ENCODE measurements at places on chromosomes 13 and 19.
A peak's percentile ranks its signal among the peaks of the same experiment; 100 is the strongest.

- DNase-seq: no peak
Observed at GRCh38 chr19:58217069-58217481, 11.6 kb upstream of the ZNF544 start.

DNA sequence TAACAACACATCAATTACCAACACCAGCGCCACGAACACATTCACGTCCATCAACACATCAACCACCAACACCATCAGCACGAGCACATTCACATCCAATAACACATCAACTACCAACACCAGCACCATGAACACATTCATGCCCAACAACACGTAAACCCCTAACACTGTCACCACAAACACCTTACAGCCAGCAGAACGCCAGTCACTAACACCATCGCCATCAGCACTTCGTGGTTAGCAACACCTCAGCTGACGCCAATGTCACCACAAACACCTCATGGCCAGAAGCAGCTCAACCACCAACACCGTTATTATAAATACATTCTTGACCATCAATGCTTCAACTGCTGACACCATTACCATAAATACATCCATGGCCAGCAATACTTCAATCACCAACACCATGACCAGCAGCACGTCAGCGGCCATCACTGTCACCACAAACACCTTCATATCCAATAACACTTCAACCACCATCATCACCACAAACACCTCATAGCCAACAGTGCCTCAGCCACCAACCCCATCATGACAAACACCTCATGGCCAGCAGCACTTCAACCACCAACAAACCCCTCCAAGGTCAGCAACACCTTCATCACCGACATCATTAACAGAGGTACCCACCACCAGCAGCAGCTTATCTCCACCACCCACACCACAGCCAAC lies 9.4 kb downstream of the FCER2 start:
- no peak for DNase-seq

- no peak for DNase-seq
Observed at GRCh38 chr13:44045180-44045562, 165.5 kb downstream of the LACC1 start.

- DNase-seq: no peak
Observed at GRCh38 chr19:13790354-13790753, 4.9 kb upstream of the ZSWIM4 start.

GRCh38 chr13:33119856-33120543 lies 103.8 kb downstream of the KL start:
- no peak for DNase-seq

DNA sequence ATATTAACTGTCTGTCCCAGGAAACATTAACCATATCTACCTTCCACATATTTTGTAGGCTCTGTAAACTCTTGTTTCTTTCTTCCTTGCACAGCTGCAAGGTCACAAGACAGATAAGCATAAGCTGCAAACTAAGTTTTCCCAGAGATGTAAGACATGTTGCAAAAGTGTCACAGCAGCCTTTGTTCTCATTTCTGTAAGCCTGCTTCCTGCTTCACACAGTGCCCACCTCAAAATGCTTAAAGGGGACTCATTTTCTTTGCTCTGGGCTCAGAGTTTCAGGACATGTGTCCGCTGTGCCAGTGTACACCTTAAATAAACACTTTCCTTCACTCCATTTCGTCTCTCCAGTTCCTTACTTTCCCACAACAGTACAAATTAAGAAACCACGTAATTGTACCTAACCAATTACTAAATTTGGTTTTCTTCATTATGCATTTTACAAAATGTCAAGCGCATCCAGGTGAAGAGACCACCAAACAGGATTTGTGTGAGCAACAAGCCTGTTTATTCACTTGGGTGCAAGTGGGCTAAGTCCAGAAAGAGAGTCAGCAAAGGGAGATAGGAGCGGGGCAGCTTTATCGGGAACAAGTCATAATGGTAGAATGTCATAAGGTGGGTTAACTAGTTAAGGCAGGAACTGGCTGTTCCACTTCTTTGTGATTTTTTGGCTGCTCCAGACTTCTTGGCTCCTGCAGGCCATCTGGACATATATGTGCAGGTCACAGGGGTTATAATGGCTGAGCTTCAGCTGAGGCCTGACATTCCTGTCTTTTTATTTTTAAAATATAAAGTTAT lies 12.7 kb upstream of the ZNF431 start:
- DNase-seq: no peak

DNA sequence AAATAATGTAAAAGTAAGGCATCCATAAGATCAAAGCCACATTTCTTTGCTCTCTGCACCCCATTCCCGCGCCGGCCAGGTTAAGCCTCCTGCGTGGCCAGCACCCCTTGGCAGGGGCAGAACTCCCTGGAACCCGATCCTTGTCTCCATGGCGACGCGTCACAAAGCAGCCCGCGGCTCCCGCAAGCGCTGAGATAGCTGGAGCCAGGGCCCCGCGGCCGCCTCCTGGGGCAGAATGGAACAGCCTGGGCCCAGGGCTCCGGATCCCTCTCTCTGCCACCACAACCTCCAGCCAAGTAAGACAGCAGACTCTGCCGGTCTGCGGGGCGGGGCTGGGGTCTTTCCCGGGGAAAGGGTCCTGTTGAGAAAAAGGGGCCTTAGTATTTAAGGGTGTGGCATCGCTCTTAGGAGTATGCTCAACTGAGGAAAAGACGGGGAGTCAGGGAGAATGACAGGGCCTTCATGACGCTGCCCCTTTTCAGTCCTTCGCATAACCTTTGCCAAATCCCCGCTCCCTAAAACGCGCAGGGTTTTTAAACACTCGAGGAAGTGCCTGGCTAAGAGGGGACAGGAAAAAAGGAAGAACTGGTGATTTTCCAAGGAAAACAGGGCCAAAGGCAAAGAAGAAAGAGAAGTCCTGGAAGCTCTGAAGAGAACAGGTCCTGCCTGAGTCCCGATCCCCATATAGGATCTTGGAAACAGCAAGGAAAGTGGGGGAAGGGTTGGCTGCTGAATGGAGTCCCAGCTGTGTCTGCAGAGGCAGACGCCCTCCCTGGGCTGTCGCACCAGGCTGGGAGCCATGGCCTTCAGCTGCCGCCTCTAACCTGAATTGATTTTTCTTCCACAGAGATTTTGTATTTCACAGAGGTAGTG lies at the start of gene TEX26:
TEX26 (plus strand) TSS at position 176 of the 873 bp plus-strand sequence; CDS start at position 236, 60 bp downstream.
- DNase-seq: no peak

DNA sequence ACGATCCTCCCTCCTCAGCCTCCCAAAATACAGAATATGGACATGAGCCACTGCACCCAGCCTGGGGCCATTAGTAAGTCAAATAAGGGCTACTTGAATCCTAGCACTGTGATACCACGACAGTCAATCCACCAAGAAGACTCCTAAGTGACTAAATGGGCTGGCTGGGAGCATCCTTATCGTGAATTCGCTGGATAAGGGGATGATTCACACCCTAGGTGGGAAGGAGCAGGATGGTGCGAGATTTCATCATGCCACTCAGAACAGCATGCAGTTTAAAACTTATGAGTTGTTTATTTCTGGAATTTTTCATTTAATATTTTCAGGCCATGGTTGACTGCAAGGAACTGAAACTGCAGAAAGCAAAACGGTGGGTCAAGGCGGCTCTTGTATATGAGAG lies 30.2 kb downstream of the ATP8A2 start:
- DNase-seq: no peak

- DNase-seq: no peak
Observed at GRCh38 chr19:43774103-43774939, 6.5 kb downstream of the KCNN4 start.

DNA sequence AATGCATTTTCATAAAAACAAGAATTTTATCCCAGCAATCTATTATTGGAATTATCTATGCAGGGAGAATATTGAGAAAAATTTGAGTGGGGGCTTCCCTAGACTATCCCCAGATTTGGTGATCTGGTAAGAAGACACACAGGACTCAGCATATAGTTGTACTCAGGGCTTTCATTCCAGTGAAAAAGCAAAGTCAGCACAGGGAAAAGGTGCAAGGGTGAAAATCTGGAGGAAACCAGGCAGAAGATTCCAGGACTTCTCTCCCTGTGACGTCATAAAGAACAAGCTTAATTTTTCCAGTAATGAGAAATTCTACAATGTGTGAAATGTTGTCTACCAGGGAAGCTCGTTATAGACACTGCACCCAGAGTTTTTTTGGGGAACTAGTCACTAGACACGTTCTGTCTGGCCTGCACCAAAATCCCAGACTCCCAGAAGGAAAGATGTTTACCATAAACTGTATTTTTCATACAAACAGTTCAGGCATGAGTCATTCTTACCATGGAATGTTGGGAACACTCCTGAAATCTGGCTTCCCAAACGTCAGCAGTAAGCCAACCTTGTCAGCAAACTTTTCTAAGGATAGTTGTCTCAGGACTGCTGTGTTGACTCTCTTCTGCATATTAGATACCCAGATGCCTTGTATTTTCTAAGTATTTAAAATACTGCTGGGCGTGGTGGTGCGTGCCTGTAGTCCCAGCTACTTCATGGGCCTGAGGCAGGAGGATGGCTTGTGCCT lies 107.4 kb downstream of the DNAJC3 start:
- DNase-seq: peak; percentile 62

DNA sequence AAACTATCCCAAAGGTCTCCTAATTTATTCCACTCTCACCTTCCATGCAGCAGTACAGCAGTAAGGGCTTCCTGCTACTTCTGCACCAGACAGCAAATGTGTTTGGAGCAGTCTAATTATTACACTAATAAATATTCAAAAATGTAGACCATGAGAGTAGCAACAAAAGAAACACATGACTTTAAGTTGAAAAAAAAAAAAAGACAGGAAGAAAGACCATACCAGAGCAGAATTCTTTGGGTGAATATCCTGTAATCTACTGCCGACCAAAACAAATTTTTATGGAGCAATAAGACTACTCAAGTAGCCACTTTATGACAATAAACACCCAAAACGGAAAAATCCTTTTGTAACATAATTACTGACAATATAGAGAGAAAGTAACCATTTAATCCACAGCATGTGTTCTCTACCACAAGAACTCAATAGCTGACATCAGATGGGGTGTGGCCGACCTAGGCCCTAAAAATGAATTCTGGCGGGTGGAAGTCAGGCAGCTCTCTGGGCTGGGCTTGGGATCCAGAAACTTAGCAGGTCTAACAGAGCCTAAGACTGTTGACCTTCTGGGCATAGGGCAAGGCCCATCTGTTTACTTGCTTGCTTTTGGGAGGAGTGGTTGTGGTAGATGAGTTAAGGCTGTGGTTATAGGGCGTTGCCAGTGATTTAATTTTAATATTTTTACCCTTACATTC lies 4.6 kb downstream of the KLF12 start:
- no peak for DNase-seq

GRCh38 chr13:35473206-35473775 lies 3.2 kb downstream of the MAB21L1 start:
- no peak for DNase-seq

DNA sequence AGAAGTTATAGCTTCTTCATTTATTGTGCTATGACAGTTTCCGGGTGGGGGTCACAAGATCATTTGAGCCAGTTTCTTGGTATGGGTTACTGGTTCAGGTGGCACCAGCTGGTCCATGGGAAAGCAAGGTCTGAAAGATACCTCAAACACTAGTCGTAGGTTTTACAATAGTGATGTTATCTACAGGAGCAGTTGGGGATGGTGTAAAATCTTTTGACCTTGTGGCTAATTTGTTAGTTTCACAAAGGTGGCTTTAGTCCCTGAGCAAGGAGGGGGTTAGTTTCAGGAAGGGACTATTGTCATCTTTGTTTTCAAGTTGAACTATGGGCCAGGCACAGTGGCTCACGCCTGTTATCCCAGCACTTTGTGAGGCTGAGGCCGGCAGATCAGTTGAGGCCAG lies 24.6 kb downstream of the CHST8 start:
- no peak for DNase-seq

DNA sequence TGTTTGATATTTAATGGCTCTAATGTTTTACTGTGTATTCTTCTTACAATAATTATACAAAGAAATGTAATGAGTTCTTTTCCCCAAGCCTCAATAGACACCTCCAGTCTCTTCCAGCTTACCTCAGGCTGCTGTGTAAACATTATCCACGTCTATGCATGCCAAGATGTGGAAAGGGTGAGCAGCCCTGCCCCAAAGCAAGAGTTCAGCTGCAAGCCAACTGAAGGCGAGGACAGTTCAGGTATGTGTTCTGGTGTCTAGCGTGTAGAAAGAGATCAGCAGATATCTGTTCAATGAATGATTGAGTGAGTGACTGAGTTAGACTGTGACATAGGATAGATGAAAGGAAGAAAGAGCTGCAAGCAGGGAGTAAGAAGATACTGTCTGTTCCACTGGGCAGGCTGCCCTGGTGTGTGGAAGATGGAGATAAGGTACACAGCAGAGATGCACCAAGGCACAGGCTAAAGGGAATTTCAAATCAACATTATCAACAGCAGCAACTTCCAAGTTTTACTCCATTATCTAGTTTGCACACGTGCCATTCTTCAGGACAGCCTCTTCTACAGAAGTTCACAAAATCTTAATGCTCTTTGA lies 66.0 kb downstream of the LATS2 start:
- no peak for DNase-seq

- DNase-seq: no peak
Observed at GRCh38 chr19:2554856-2555255, 78.9 kb downstream of the GADD45B start.

GRCh38 chr13:23639674-23640073 lies 69.5 kb downstream of the TNFRSF19 start:
- DNase-seq: no peak

GRCh38 chr19:52297601-52298364 lies 814 bp downstream of the ZNF480 start:
- no peak for DNase-seq

DNA sequence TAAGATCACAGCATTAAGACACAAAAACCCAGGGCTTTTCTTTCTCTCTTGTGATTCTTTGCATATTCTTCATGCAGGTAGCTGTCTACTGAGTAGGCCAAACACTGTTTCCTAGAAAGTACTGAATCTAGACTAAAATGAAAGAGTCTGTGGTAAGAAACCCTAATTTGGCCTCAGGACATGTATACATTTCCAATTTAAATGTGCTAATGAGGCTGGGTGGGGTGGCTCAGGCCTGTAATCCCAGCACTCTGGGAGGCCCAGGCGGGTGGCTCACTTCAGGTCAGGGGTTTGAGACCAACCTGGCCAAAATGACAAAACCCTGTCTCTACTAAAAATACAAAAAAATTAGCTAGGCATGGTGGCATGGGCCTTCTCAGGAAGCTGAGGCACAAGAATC lies 57.8 kb downstream of the MYCBP2 start:
- no peak for DNase-seq

DNA sequence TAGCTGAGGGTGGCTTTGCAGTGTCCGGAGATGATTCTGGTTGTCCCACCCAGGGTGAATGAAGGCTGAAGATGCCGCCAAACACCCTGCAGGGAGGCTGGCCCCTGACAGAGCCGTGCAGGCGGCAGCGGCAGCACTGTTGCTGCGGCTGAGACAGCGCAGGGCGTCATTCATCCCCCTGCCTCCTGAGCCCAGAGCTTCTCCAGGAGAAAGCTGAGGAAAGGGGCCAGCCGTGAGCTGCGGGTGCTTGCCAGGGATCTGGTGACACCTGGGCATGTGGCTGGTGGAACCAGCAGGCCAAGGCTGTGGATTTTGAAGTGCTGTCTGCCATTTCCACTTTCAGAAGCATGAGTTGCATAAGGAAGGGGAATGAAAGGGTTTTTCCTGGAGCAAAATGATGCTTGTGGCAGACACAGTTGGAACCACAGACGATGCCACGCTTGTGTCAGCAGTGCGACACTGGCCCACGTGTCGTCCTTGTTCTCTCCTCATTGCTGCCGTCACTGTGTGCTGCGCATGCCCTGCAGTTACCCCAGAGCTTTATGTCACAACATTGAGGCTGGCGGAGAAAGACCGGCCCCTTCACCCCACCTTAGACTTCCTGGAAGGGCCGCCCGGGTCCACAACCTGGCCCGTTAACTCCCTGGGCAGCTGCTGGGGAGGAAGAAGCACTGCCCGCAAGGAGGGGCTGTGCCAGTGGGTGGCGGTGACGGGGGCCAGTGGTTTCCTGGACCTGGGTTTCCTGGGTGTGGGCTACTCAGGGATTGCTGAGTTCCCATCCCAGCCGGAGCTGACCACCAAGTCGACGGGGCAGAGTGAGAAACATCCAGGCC lies 22.7 kb downstream of the TFDP1 start:
- DNase-seq: no peak
